DMS 273 treated with DMSO at 0.1 percent for 48 hours (cell line): ENCODE measurements at places on chromosomes 11 and 22.

GRCh38 chr11:130902380-130902779 lies 13.9 kb downstream of the SNX19 start:
- DNase-seq = no peak

- DNase-seq = no peak
These were observed 81.3 kb upstream of the BLID start for GRCh38 chr11:122197066-122197987.

DNA sequence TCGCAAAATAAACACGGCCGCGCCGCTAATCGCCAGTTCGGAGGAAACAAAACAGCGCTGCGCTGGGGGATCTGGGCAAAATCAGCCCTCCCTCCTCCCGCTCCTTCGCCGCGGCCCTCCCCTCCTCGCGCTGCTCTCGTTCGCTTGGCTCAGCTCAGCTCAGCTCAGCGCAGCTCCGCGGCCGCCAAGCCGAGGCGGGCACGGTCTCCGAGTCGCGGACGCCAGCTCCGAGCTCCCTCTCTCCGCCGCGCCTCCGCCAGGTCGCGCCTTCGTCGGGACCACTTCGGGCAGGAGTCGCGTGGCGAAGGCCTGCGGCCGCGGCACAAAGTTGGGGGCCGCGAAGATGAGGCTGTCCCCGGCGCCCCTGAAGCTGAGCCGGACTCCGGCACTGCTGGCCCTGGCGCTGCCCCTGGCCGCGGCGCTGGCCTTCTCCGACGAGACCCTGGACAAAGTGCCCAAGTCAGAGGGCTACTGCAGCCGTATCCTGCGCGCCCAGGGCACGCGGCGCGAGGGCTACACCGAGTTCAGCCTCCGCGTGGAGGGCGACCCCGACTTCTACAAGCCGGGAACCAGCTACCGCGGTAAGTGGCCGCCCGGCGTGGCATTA lies at the start of gene SPON1:
Gene SPON1 (plus strand): TSS at position 162 of the 607 bp plus-strand sequence. CDS start 182 bp downstream, at position 344.
- DNase-seq = no peak

DNA sequence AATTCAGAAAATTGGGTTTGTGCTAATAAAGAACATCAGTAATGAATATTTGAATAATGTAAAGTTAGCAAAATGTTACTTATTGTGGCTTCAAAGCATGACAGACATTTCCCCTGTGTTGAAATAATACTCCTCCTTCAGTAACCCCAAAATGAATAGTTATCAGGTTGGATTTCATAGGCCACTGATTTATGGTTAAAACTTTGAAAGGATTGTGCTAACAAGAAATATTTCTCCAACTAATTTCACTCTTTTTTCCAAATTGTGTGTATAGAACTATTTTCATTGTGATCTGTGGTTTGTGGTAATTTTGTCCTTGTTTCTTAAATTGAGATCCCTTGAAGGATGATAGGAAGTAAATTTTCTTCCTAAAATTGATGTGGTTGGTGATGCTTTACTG lies 7.9 kb downstream of the DDX10 start:
- DNase-seq = no peak

GRCh38 chr11:32103941-32104340 lies 13.1 kb downstream of the RCN1 start:
- no peak for DNase-seq

DNA sequence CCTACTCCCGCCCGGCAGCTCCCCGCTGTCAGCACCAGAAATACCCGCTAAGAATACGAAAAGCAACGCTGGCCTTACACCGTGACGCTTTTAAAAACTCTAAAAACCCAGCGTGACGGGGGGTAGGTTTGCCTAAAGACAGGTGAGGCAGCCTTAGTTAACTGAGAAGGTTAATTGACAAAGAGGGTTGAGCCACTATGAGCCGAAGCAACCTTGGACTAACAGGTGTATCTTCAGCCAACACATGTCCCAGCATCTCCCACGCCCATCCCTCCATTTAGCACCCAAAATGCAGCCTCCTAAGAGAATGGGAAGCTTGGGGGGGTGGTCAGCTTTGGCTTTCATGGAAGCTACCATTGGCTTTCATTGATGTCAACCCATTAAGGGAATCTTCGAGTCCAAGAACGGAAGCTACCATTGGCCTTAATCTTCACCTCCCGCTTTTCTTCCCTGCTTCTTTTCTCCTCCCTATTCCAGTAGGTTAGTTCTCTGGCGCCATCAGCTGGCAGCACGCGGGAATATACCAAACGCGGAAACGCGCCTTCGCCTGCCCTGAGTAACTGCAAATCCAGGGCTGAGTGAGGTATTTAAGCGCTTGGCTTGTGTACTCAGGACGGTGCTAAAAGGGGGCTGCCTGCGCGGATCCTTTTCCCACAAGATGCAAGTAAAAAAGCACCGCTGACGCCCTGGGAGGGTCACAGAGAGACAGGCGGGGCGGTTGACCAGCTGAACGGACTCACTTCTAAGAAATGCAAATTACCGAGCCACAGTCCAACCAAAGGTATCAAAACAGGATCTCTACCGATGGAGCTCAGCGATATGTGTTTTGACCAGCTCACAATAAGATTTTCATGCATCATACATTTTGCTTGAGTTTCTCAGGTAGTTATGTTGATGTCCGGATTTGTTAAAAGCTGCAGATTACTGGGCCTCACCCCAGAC lies 38.5 kb upstream of the GLYATL1 start:
- DNase-seq = no peak
